ENCODE measurements at places on chromosomes 1 and 21.

GRCh38 chr1:113616156-113616555 lies 143.1 kb downstream of the PHTF1 start:
- DNase-seq: no peak

- DNase-seq: no peak
Observed at GRCh38 chr1:4587721-4588120, 66.7 kb upstream of the AJAP1 start.

- DNase-seq: no peak
Observed at GRCh38 chr1:202577381-202577780, 132.9 kb downstream of the SYT2 start.

DNA sequence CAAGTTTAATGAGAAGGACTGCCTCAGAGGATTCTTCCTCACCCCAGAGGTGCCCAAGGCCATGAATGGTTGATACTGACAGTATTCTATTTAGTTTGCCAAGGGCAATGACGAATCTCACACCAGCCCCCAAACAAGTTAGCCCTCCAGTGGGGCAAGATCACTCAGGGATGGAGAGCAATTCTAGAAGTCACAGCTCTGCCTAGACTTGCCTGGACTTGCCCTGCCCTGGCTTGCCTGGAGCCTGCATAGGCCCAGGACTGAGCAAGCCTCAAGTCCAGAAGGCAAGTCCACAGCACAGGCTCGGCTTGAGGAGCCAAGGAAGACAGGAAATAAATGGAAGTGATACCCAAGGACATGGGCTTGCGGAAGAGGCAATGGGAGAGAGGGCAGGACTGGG lies 39.5 kb upstream of the RGS16 start:
- no peak for DNase-seq

DNA sequence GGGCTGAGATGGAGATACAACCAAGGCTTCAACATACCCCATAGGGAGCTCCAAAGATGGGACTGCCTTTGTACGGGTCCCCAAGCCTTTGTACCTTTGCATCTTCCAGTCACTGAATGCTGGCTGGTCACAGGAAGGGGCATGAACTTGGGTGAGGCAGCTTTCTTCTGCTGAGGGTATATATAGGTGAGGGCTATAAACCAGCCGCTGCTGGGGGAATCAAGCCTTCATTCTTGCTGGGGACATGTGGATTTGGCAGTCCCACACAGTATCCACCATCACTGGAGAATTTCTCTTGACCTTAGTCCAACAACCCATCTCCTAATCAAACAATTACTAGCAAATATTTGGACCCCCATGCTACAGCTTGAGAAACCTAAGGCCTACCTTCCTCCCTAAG lies 61.7 kb downstream of the CCDC185 start:
- DNase-seq: no peak

- DNase-seq: no peak
Observed at GRCh38 chr1:232212253-232212652, 417.7 kb downstream of the SIPA1L2 start.

DNA sequence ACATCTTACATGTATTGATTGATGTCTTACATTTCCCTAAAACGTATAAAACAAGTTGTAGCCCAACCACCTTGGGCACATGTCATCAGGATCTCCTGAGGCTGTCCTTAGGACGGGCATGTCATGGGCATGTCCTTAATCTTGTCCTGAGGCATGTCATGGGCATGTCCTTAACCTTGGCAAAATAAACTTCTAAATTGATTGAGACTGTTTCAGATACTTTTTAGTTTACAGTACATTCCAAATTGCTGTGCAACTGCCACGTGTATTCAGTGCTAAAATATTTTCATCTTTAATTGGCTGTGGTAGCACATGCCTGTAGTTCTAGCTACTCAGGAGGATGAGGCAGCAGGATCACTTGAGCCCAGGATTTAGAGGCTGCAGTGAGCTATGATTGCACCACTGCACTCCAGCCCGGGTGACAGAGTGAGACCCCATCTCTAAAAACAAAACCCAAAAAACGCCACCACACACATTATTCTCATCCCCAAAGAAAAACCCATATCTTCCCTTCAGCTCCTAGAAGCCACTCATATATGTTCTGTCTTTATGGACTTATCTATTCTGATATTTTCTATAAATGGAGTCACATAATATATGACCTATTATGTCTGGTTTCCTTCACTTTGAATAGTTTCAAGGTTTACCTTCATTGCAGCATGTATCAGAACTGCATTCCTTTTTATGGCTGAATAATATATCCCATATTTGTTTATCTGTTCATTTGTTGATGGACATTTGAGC lies 96.0 kb upstream of the BTG3 start:
- no peak for DNase-seq

DNA sequence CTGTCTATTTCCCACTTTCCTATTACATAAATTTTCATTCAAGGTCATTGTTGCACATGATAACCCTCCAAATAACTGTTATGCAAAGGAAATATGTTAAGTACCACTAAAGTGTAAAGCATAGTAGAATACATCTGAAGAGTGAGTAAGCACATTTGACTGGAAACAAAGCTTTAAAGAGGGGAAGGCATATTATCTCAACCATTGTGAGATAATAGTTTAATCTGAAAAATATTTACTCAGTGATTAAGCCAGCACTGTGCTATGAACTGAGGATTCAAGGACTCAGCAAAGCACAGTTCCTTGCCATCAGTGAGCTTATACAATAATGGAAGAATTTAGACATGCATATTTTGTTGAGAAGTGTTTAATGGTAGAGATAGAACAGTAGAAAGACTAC lies 127.4 kb downstream of the HMCN1 start:
- DNase-seq: no peak

DNA sequence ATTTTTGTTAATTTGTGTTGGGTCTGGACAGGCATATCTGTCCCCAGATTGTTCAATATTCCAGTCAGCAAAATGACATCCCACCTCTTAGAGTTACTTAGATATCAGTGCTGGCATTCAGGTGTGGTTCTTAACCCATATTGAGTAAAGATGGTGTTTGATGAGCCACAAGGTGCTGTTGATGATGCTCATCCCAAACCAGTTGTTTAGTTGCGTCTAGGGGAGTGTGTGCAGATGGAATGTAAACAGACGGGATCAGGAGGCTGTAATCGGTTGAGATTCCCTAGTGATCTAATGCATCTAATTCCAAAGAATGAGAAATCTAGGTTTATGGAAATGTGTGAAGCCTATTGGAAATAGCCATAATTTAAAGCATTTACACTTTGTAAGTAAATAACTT lies 1.1 kb downstream of the HOOK1 start:
- no peak for DNase-seq

- peak; percentile 50 for DNase-seq
Observed at GRCh38 chr1:74502858-74503257, 9.6 kb downstream of the LRRC53 start.

DNA sequence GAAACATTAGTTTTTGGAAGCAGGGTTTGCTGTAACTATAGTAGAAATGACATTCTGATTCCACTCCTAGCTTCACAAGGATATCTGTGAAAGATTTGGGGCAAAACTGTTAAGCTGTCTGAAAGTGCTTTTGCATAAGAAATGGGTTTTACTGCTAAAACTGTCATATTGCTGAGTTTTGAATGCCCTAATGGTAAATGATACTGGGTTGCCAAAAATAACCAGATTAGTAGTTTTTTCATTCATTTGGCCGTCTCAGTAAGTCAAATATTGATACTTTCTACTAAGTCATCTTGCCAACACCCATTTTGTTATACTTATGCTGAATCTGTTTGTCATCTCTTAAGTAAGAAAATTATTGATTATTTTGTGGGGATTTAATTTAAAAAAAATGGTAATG lies 399 bp upstream of the PTPRC start:
- no peak for DNase-seq

GRCh38 chr1:195618287-195618686 lies 990.0 kb downstream of the KCNT2 start:
- DNase-seq: peak; percentile 68

GRCh38 chr1:220791956-220792355 lies 5.2 kb downstream of the MTARC1 start:
- no peak for DNase-seq

- DNase-seq: no peak
Observed at GRCh38 chr1:246824541-246824940, 100.3 kb downstream of the SCCPDH start.

DNA sequence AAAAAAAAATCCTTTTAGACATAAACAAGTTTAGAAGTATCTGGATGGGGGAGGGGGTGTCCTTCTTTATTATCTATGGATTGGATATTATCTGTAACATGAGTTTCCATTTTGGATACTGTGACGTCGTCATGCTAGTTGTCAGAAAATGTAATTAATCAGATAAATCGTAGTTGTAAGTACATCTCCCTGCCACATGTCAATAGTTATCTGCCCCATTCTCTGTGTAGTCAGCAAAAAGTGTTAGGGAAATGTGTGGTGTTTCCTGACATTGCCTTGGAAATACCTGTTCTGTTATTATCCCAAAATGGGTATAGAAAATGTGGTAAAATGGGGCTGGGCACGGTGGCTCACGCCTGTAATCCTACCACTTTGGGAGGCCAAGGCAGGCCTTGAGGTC lies 24.6 kb upstream of the SDE2 start:
- no peak for DNase-seq

DNA sequence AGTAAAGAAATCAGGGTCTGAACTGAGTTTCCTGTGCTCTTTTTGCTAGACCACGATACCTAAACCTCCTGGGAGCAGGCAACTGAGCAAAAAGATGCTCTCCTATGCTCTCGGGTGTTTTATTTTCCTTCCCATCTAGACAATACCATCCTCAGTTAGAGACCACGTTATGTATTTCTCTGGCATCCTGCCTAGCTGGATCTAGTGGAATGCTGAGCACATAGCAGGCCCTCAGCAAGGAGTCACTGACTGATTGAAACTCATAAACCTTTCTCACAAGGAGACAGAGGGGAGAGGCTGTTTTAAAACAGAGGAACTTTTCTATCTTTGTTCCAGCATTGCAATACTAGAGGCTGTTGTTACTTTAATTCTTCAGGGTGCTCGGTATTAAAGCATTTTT lies 168.0 kb downstream of the CYYR1 start:
- no peak for DNase-seq

DNA sequence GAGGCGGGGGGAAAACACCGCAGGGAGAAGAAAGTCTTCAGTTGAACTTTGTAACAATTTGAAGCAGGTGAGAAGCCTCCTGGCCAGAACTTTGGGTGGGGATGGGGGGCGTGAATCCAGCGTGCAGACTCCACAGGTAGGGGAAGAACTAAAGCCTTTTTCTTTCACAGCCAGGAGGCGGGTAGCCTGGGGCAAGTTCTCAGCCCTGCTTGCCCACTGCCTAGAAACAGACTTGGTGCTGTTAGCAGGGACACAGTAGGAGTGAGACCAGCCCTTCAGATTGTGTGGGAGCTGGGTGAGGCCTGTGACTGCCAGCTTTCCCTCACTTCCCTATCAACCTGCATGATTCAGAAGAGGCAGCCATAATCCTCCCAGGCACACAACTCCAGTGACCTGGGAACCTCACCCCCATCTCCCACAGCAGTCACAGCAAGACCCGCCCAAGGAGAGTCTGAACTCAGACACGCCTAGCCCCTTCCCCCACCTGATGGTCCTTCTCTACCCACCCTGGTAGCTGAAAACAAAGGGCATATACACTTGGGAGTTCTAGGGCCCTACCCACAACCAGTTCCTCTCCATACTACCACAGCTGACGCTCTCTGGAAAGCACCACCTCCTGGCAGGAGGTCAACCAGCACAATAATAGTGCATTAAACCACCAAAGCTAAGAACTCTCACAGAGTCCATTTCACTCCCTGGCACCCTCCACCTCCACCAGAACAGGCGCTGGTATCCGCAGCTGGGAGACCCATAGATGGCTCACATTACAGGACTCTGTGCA lies 83.5 kb upstream of the CDC42BPA start:
- DNase-seq: no peak

- no peak for DNase-seq
Observed at GRCh38 chr1:24459551-24460266, 42.9 kb upstream of the RCAN3 start.

DNA sequence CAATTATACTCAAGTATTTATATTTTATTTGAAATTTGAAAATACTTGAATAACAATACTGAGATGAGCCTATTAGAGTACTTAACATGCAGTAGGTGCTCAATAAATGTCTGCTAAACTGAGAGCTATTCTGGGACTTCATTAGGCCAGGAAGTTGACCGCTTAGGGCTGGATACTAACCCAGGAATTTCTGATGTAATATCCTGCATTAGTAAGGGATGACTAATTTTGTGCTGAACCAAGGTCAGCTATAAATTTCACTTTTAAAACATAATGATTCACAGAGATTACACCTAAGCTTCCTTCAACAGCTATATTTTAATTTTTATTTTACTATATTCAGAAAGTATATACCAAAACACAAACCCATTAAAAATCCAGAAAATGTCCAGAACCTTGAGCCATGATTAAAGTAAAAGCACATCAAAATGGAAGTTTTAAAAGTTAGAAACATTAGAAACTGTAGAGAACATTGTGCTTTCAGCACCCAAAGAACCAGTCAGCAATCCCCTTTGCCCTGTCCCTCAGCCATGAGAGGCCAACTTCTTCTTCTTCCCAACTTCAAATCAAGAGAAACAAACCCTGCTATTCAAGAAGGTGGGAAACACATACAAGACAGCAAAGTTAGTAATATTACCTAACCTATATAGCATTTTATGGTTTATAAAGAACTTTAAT lies 35.4 kb downstream of the WNT2B start:
- DNase-seq: peak; percentile 43

GRCh38 chr1:179590671-179591070 lies 961 bp upstream of the TDRD5 start:
- no peak for DNase-seq

GRCh38 chr1:200975458-200975857 lies 48.1 kb downstream of the KIF21B start:
- DNase-seq: no peak

GRCh38 chr1:168386492-168386891 lies 105.8 kb downstream of the TBX19 start:
- no peak for DNase-seq

- DNase-seq: no peak
Observed at GRCh38 chr1:53079251-53079650, 17.2 kb downstream of the PODN start.

DNA sequence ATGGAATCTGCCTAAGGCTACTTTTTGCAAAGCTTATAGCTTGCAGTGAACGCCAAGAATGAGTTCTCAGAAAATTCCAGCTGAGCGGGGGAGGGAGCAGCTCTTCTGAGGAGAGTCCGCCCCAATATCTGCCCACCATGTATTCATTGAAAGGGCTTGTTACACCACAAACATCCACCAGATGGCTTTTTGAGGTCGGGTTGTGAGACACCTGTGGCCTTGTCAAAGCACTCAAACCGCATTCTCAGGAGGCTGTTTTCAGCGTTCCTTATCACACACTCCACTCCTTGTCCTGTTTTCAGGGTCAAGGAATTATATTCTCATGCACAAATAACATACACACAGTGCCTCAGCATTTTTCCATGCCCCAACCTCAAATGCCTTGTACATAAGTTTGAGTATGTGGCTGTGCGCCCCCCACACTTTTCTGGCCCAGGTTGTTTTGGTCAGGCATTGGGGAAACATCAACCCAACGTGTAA lies 3.9 kb upstream of the C4BPB start:
- DNase-seq: no peak

Data from MV-4-11 (cell line).